ENCODE measurements at places on chromosomes 5 and 9.

DNA sequence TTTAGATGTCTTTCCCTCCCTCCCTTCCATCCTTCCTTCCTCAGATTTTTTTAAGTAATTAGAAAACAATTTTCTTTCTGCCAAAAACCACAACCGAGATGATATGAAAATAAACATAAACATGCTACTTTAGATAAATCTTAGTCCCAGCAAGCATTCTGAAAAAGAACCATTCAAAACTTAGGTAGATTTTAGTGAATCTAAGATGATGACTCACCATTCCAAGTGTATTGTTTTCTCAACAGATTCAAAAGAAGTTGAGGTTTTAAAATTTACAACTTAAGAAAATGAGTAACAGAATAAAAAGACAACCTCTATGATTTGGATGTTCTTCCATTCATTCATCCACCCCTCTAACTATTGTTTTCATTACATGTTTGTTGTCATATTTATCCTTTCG is 465.1 kb downstream of the PDE4D start:
- DNase-seq: no peak

GRCh38 chr5:66945389-66946349 is 250.9 kb downstream of the CD180 start:
- peak; percentile 45 for DNase-seq

DNA sequence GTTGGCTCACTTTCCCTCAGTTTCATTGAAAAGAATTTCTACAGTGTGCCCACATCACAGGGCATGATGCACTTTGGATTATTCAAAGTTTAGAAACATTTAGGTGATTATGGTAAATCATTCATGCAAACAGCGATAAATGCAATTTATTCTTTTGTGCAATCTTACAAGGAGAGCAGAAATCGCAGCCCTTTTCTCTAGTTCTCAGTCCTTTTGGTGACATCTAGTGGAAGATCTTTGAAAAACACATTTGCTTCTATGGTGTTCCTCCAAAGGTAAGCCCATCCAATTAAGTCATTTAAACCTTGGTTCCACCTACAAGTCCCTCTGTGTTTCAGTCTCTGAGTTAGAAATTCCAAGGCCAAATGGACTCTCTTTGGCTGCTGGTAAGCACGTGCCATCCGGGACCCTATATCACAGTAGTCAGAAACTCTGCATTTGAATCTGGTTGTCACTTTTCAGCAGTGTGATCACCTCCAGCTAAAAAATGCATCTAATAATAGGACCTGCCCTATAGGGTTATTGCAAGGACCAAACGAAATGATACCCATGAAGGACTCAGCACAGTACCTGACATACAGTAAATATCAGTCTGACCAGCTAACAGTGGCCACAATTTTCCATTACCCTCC is 66.4 kb downstream of the MACROH2A1 start:
- DNase-seq: peak; percentile 48

- peak; percentile 58 for DNase-seq
Measured at GRCh38 chr9:133701981-133702797, 36.0 kb downstream of the SARDH start.

DNA sequence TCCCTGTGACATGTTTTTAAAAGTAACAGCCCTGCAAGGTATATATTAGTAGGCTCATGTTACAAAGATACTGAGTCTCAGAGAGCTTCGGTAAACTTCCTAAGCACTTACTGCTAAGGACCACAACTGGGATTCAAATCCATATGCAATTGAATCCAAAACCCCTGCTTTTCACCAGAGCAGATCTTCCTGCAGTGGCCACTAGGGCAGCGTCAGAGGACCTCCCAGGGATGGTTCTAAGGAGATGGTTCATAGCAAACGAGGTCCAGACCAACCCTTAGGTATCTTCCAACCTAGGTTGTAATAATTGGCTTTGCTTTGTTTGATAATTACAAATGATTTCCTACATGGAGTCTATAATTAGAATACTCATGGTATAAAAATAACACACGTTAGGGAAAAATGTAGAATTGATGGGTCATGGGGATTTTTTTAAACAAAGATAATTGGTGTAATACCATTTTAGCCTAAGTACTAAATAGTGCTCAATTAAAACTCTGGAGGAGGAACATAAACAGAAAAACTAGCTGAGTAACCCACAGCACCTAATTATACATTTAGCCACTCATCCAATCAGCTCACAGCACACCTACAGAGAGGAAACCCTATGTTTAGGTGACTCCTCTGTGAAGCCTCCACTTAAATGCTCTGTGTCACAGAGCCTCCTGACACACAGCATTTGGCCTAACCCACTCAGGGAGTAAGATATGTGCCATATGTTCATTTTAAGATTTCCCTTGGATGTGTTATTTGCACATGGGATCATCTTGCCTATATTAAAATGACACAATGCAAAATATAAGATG is 10.0 kb upstream of the CAST start:
- DNase-seq: no peak

- no peak for DNase-seq
Measured at GRCh38 chr9:95107001-95107749, 210.3 kb downstream of the FANCC start.

GRCh38 chr9:77177894-77178794 is 810 bp downstream of the VPS13A start:
- DNase-seq: peak; percentile 63

DNA sequence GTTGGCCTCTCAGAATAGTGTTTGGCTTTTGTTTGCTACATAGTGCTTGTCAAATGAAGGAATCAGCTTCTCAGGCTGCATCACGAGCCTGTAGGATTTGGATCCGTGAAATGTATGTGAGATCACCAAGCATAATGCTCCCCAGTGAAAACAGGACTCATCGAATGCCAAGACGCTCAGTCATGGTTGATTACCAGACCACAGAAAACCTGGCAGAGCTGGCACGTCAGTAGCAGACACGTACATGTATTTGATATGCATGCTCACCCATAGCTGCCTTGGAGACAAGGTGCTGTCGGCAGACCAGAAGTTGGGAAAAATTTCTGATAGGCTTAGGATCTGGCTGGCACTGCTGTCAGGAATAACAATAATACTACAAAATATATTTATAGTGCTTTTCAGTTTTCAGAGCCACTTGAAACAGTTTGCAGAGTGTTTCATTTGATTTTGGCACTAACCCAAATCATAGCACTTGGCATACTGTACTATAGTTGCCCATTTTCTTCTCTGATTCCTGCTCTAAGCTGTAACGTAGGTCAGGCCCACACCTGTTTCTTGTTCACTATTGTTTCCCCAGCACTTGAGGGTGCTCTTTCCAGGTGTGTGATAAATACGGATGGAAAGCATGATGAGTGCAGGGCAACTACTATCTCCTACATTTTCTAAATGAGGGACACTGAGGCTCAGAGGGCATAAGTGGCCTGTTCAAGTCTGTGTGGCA is 226.1 kb downstream of the NR3C1 start:
- no peak for DNase-seq

- DNase-seq: peak; percentile 75
Measured at GRCh38 chr9:134449180-134449916, 123.1 kb downstream of the RXRA start.

DNA sequence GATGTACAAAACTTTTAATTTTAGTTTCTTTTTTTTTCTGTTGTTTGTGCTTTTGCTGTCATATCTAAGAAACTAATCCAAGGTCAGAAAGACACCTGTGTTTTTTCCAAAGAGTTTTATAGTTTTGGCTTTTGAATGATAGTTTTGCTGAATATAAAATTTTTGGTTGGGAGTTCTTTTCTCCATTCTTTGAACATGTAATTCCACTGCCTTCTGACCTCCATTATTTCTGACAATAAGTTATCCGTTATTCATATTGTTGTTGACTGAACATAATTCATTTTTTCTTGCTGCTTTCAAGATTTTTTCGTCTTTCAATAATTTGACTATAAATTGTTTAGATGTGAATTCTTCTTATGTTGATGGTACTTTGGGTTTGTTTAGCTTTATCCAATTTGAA is 82.2 kb upstream of the SLC24A2 start:
- no peak for DNase-seq

- peak; percentile 55 for DNase-seq
Measured at GRCh38 chr5:159184858-159185381, 24.4 kb downstream of the RNF145 start.

- DNase-seq: no peak
Measured at GRCh38 chr5:54659700-54660131, 142.2 kb downstream of the SNX18 start.

GRCh38 chr5:154038261-154038706 is 426 bp downstream of the FAM114A2 start:
- DNase-seq: peak; percentile 56

- no peak for DNase-seq
Measured at GRCh38 chr9:35002623-35003022, 13.1 kb downstream of the DNAJB5 start.

DNA sequence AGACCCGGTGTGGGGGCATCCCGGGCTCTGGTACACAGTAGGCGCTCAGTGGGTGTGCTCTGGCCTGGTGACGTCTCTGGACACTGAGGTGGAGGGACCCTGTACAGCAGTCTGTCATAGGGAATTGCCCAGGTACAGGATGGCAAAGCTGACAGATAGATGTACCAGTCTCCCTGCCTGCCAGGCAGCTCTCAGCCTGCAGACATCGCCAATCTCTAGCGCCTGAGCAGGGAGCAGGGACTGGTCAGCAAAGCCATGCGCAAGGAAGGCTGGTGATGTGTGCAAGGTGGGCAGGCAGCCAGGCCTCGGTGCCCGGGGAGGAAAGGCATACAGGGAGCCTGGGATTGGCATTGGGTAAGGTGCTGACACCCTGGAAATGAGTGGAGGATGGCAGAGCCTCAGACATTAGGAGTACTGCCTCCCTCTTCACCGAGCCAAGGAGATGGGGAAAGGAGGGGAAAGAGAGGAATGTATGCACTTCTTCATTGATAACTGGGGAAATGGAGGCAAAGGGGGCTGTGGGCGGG is 33.9 kb upstream of the BRD3 start:
- no peak for DNase-seq

GRCh38 chr9:106862110-106862820 is 701 bp upstream of the ZNF462 start:
- no peak for DNase-seq

DNA sequence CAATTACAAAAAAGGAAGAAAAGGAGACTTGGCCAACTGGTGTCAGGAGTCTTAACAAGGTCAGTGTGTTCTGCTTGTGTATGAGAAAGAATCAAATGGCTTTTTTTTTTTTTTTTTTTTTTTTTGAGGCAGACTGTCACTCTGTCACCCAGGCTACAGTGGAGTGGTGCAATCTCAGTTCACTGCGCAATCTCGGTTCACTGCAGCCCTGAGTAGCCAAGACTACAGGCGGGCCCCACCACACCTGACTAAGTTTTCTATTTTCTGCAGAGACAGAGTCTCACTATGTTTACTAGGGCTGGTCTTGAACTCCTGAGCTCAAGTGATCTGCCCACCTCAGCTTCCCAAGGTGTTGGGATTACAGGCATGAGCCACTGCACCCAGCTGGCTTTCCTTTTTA is 3.1 kb upstream of the IL7R start:
- DNase-seq: peak; percentile 84

DNA sequence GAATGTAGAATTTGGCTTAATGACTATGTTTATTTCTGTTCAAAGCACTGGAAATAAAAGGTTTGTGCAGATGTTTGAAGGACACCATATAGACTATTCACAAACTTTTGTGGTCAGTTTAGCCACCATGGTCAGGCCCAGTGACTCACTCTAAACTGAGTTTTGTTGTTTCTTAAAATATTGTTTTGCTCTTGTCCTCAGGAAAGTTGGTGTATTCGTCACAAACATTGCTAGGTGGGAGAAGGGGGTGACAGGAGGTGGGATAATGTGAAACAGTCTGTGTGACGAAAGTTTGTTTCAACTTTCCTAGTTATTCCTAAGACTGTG is 35.0 kb upstream of the LIFR start:
- DNase-seq: no peak

DNA sequence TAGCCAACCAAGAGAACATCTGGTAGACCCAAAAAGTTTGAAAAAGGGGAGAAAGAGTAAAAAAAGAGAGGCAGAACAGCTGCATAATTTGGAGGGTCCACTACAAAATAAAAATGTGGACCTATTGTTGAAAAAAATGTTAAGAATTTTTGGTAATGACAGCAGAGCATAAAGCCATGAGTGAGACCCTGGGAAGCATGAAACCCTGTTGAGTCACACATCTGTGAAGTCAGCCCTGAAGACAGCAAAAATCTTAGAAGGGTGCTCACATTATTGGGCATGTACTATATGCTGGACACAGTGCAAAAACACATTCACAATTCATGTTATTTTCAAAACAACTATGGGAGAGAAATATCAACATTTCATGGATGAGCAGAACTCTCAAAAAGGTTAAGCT is 56.4 kb upstream of the LIFR start:
- no peak for DNase-seq

DNA sequence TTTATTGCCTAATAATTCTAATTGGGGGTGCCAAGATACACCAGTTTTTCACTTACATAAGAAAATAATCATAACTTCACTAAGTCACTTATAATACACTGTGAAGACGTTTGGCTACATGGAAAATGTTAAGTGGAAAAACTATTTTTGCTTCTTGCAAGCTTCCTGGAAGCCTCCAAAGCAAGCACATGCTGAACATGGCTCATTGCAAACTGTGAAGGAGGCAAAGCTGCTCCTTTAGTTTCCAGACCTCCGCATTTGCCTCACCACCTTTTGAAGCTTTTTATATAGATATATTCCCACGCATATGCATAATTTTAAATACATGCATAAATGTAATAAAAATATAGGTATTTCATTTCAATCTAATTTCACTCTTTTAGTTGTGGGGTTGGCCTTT is 285.6 kb upstream of the PRDM9 start:
- DNase-seq: no peak

GRCh38 chr5:169934990-169935389 is 45.3 kb downstream of the INSYN2B start:
- DNase-seq: no peak

DNA sequence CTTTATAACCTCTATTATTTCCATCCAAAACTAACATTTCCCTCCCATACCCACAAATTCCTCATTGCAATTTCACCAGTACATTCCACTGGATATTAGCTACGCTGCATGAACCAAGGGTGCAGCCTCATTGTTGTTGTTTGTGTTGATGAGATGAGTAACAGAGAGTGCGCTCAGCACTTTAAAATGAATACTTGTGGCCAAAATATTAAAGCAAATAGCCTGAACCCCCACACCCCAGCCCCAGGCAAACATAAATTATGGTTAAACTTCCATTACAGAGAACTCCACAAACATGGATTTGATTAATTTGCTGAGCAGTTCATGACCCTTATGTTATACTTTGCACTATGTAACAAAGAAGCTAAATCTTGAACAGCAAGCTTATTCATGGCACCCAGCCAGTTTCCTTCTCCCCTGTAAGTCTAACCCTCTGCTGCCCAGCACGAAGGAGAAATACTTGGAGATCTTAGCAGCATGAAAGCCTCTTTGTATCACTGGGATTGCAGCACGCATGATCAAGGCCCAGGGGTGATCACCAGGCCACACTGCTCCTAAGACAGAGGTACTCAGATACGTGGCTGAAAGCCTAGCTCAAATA is 205.0 kb downstream of the DOCK8 start:
- no peak for DNase-seq

GRCh38 chr5:1047332-1047965 is 38.8 kb downstream of the NKD2 start:
- no peak for DNase-seq

DNA sequence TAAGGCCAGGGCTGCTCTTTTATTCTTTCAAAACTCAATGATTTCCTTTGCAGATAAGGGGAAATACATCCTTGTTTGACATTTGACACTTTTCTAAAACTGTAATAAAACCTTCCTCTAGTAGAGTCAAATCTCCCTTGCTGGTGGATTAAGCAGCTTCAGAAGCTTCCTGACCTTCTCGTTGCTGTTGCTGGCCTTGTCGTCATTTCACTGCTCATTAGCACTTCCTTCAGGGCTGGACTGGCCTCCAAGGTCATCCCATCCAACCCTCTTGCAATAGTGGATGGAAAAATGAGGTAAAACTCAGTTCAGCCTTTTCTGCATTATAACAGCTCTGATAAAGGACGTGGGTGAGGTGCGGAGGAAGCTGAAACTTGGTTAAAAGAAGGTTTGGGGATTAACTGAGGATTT is 1.1 kb upstream of the ADAMTSL1 start:
- no peak for DNase-seq
